ENCODE measurements at places on chromosomes 13 and 19. TPM values are rescaled to one million over a fixed set of nuclear protein-coding genes. Genes with fewer than 3 reads are reported as not detected.

Gene KIR3DL2
- total RNA-seq: not detected

Gene ZNF471
- not detected for total RNA-seq

Gene TPTE2
- total RNA-seq: not detected

Gene ZSCAN18
- 111 TPM for total RNA-seq

Gene B3GNT3
- total RNA-seq: 0.13 TPM

Gene C19orf47
- 19.0 TPM for total RNA-seq

Gene UBXN6
- 61.8 TPM for total RNA-seq

Gene PTH2
- total RNA-seq: not detected

Gene KDELR1
- 207 TPM for total RNA-seq

Gene ZNF175
- 14.6 TPM for total RNA-seq

Gene CLDN10
- total RNA-seq: 3.0 TPM

Gene KLK13
- total RNA-seq: 1.6 TPM

Gene SPRY2
- total RNA-seq: 136 TPM

Gene CAPN12
- total RNA-seq: 4.1 TPM

Gene ZNF723
- not detected for total RNA-seq

Gene NAPSA
- total RNA-seq: 2.7 TPM

Gene GTF3A
- total RNA-seq: 75.9 TPM

Gene ZNF284
- total RNA-seq: 5.9 TPM

Gene KIR2DL4
- not detected for total RNA-seq

Gene ZFP14
- 19.2 TPM for total RNA-seq

Gene ZSCAN4
- not detected for total RNA-seq

Gene SIGLEC14
- not detected for total RNA-seq

Gene SBNO2
- total RNA-seq: 40.9 TPM

Gene ZNF823
- 12.4 TPM for total RNA-seq

Gene GAMT
- 48.5 TPM for total RNA-seq

Gene PTGER1
- 0.84 TPM for total RNA-seq

Gene ACER1
- total RNA-seq: not detected
